COR-L47 (cell line): ENCODE measurements at places on chromosomes 4 and X.

DNA sequence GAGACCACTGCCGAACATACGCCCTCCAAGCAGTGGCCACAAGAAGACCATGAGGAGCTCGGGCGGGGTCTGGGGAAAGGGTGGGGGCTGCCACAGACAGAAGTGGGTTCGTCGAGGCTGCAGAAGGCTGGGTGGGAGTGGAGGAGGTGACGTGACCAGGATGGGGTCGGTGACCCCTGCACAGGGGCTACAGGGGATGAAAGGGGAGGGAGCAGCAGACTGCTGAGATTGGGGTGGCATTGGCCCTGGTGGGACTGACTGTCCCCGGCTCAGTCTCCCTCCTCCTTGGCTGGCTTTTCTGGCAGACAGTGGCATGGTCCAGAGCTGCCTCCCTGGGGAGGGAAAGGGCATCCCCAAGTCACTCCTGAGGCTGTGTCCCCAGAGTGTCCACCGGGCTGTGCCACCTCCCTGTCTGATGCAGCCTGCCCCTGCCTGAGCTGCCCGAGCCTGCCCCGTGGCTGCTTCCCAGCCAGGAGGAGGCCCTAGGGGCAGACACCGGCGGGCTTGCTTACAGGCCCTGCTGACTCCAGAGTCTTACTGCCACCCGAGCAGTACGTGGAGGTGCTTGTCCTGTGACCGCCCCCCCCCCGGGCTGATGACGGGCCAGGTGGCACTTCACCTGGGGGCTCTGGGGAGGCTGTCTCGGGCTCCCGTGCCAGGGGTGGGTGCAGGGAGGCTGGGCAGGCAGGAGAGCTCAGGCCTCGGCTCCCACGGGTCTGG is 7.2 kb downstream of the SH3BP2 start:
- no peak for DNase-seq

GRCh38 chr4:88582493-88582892 is 9.8 kb upstream of the HERC3 start:
- no peak for DNase-seq

GRCh38 chrX:30741545-30741944 is 88.3 kb downstream of the GK start:
- no peak for DNase-seq

DNA sequence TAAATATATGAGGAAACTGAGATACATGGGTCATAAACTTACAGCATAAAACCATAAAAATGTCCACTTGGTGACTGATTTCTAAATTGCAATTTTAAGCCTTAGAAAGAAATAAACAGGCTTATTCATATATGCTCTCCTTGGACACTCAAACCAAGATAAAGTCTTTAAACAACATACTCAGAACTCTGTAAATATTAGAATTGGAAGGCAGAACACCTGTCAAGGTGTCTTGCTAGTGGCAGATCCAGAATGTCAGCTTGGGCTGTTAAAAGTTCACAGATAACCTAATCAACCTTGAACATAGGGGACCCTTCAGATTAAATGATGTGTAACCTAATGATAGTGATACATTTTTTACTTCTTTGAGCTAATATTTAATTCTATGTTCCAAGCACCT is 208.1 kb upstream of the ARSJ start:
- DNase-seq: no peak

DNA sequence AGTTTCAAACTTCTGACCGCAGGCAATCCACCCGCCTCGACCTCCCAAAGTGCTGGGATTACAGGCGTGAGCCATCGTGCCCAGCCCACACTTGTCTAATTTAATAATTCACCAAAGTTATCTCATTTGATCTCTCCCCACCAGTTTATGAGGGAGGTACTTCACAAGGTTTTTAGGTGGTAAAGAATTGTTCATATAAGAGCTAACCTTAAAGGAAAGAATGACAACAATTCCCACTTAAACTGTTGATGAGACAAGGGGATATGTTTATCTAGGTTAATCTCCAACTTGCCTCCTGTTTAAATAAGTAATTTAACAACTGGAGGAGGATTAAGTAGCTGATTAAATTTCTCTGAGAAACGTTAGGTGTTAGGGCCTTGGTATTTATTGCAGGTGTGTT is 117.6 kb upstream of the CBLL2 start:
- DNase-seq: no peak

- DNase-seq: no peak
Observed at GRCh38 chr4:102076622-102077021, 268.7 kb downstream of the SLC39A8 start.

DNA sequence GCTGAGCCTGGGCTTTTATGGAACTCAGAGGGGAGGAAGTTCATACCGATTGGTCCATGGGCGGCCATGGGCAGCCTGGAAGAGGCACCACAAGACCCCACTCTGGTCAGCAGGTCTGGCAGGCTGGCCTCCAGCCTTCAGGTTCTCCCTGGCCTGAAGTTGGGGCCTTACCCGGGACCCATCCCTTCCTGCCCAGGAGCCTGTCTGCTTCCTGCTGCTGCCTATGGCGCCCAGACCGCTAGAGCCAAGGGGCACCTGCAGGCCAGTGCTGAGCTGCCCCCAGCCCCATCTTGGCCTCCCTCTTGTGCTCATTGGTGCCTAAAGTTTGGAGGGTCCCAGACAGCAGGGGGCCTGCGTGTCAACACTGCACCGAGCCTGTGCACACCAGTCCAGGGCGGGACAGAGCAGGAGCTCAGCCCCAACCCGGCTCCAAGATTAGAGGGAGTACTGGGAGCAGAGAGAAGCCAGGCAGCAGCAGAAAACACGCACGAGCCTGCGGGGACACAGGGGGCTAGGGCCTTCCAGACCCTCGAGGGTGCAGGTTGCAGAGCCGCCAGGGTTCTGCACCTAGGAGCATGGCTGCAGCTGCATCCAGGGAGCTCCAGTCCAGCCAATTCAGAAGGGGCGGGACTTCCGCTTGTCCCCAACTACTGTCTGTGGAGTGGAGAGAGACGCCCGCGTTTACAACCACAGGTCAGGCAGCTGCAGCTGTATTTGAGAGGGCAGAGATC is 30.7 kb upstream of the ZNF280C start:
- DNase-seq: peak; percentile 45

DNA sequence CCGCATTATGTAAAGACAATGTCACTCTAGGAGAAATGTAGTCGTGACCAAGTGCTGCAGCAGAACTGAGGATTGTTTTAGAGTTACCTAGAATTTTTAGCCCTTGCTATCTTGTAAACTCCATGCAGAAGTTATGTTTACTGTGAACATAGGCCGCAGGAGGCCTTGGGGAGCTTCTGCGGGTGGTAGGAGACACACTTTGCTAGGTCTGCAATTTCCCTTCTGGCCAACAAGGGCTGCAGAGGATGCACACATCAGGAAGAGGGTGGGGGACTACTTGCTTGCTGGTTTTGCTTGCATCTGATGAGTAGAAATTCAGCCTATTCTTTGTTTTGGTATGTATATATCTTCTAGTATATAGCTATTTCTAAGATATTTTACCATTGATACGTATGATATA is 23.1 kb downstream of the BANK1 start:
- no peak for DNase-seq

DNA sequence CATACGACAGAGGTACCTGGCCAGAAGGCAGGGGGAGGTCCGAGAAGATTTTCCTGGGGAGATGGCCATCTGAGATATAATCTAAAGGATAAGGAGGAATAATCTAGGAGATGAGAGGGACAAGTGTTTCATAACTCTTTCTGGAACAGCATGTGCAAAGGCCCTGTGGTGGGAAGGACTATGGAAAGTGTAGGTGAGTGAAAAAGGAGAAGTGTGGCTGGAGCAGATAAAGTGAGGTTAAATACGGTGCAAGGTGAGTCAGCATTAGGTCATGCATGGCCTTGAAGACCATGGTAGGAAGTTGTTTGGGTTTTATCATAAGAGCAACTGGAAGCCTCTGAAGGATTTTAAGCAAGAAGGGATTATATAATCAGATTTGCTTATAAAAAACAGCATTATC is 34.6 kb upstream of the MTM1 start:
- DNase-seq: no peak

DNA sequence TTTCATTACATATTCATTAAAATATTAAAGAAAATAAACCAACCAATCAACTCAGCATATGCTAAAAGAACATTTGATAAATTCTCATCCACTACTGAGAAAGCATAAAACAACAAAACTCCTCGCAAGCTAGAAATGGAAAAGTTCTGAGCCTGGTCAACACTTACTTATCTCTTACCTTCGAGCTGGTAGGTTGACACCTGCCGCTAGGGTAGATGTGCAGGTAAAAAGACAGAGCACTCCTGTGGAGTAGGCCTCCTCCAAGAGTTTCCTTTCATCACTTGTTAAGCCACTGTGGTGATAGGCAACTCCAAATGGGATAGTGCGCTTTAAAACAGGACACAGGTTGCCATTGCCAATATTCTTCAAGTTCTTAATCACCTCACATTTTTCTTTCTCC is 18.9 kb downstream of the HELQ start:
- DNase-seq: no peak

DNA sequence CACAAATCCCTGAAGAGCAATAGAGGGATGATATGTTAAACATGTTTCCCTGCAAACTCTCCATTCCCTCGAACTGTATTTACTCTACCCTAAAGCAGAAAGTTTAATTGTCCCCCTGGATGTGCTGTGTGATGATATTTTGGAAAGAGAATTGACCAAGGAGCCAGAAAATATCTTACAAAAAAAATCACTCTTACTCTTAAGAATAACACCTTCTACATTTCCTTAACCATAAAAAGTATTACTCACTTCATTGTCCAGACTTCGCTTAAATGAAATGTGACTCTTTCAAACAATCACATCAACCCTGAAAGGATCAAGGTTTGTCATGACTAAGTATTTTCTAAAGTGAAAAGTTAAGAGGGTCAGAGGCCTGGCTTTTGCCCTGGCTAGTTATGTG is 49.0 kb upstream of the EGFL6 start:
- no peak for DNase-seq

GRCh38 chrX:55907968-55908607 is 190.5 kb downstream of the RRAGB start:
- no peak for DNase-seq

- peak; percentile 90 for DNase-seq
Observed at GRCh38 chr4:26583865-26584652, at the start of gene TBC1D19. TBC1D19 (plus strand) TSS chr4:26584084; CDS start chr4:26584194, 110 bp downstream.

DNA sequence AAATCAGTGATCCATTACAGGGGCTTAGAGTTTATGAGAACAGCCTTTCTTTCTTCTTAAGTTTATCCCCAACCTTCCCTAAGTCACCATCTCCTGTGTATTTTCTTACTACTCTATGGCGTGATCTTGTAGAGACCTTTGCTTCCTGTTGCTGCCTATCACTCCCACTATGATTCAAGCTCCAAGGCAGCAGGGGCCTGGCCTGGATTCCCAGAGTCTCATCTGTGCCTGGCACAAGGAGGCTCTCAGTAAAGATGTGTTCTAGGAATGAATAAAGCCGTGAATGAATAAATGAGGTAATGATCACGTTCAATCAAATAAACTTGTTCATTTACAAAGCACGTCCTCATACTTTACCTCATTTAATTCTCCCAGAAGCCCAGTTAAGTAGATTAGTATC is 45.4 kb downstream of the CC2D2A start:
- DNase-seq: no peak

GRCh38 chr4:108068442-108068841 is 78.8 kb downstream of the HADH start:
- no peak for DNase-seq

GRCh38 chr4:123104310-123105025 is 182.1 kb upstream of the NUDT6 start:
- DNase-seq: no peak

- DNase-seq: no peak
Observed at GRCh38 chr4:168832763-168833575, 177.1 kb downstream of the CBR4 start.

DNA sequence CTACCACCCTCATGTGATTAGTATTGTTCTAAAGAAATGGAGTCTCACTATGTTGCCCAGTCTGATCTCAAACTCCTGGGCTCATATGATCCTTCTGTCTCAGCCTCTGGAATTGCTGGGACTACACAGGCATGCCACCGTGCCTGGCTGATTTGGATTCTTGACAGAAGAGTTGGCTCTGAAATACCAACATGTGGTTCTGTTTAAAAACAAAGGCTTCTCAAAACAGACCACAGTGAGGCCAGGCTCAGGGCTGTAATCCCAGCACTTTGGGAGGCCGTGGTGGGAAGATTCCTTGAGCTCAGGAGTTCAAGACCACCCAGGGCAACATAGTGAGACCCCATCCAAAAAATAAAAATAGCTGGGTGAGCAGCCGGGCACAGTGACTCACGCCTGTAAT is 126.7 kb downstream of the DHRSX start:
- DNase-seq: no peak

- DNase-seq: no peak
Observed at GRCh38 chr4:141159027-141159426, 25.8 kb upstream of the RNF150 start.

DNA sequence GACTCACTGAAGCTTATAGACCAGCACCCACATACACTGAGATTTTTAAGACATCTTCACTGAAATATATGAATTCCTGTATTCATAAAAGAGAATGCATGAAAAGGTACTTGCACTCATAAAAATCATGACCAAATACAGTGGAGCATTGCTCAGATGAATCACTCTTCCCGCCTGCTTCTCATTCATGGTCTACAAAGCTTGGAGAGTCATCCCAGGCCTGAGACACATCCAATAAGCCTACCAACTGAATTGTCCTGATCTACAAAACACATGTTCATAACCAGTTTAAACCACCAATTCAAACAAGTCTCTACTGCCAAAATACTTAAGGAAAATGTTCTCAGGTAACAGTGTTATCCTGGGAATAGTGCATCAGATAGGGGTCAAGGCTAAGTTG is 38.1 kb downstream of the PROM1 start:
- DNase-seq: no peak

DNA sequence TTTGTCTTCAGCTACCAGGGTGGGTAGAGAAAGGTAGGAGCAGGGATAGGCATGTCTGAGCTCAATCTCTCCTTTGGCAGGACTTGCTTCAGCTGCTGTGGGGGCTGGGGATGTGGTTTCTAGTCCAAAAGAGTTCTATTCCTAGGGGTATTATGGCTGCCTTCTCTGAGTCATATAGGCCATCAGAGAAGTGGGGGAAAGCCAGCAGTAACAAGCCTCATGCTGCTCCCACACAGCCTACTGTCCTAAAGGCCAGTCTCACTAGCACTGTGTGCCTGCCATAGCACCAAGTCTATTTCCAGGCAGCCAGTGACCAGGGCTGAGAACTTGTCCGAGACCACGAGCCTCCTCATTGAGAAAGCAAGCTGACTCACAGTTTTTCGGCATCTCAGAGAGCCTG is 270.6 kb downstream of the DCAF12L2 start:
- no peak for DNase-seq

DNA sequence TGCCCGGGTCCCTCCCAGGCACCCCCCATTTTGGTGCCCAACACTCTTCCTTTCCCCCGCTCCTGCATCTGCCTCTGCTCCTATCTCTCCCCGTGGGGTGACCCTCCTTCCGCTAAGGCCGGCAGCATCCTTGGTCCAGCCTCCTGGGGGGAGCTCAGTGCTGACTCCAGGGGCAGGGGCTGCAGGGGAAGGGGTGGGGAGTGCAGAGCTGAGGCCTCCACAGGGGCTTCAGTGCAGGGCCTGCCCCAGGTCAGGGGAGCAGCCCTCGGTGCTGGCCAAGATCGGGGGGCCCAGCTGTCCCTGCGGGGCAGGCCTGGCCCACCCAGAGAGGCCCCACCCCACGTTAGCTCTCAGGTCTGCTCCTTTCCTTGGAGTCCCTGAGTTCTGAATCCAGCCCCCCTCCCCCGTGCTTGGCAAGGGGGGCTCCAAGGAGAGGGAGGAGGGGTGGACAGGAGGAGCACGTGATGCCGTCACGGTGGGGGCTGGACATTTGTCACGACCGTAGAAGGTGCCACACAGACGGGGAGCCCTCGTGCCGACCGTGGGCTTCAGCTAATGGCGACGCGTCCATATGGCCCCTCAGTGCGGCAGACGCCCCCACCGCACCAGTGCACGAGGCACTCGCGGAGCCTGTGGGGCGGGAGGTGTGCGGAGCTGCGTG is 63.5 kb upstream of the ADRA2C start:
- no peak for DNase-seq

GRCh38 chrX:134418317-134419113 is 41.5 kb upstream of the HPRT1 start:
- no peak for DNase-seq
